ENCODE measurements at places on chromosomes 3 and 15.

DNA sequence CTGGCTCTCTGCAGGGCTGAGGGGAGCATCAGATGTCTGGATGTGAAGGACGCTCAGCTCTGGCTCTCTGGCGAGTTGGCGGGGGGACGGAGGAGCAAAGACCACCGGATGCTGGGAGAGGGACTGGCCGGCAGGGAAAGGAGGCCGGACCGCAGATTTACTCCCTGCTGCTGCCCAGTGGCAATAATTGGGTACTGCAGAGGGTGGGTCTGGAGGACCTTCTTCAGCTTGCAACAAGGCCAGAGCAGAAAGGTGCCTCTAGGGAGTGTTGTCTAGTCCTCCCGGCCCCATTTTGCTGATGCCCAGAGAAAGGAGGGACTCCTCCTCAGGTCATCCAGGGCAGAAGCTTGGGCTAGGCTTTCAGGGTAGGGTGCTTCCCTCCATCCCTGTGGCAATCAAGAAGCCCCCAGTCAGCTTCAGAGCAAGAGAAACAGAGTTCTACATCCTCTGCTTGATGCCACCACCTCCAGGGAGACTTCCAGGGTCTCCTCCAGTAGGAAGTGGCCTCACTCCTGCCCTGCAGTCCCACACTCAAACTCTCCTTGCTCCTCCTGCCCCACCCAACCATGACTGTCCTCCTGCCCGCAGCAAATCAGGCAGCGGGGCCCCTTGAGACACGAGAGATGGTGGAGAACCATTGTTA is 20.3 kb upstream of the CSPG4 start:
- DNase-seq: no peak

- DNase-seq: no peak
Observed at GRCh38 chr15:64911311-64912186, at the start of gene ANKDD1A. Gene ANKDD1A, plus strand, starts transcription at chr15:64911902. Its CDS starts 29 bp downstream, at chr15:64911931.

DNA sequence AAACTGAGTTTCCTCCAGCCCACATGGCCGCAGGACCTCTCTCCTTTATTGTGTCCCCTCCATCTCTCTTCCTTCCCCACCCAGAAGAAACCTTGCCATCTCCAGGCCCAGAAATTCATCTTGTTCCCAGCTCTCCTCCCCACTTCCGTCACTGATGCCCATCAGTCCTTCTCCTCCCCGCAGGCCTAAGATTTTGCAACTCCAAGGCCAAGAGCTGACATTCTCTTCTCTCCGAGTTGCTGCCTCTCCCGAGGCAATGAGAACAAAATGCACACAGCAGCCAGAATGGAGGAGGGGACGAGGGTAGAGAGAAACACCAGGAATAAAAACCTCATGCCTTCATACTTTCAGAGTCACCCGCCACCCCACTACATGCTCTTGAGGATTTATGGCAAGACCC is 526.5 kb upstream of the PROK2 start:
- DNase-seq: no peak

GRCh38 chr3:138434276-138434874 is at the start of gene ESYT3:
Gene ESYT3, plus strand, starts transcription at chr3:138434616. Its CDS starts 183 bp downstream, at chr3:138434799.
- DNase-seq: no peak

DNA sequence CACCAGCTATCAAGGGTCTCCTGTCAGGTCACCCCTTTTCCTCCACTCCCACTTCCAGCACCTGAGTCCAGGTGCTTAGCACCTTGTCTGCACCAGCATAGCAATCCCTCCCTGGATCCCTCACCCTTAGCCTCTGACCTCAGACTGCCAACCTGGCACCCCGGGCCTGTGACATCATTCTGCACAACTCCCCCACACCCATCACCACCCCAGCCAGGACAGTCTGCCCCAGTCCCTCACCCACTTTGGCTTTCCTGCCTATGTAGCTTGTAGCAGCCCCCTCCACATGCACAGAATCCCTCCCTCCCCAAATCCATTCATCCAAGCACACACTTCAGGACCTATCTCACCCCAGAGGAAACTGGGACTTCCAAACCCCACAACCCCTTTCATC is 819 bp upstream of the PLXNB1 start:
- no peak for DNase-seq

GRCh38 chr15:100877551-100877950 is 2.1 kb upstream of the ALDH1A3 start:
- DNase-seq: no peak

DNA sequence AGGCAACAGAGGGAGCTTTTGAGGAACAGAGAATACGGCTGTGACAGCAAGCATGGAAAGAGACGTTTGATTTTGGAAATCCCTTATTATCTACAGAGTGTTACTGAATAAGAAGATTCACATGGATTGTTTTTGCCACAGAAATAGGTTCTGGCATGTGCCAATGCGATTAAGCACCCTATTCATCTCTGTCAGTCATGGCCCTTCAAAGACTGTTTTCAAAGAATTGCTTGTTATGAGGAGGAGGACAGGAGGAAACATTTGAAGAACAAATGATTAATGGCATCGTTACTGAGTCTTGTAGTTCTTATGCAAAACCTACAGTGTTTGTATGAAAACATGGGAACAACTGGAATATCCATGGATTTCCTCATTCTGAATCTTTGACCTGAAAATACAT is 86.2 kb downstream of the EPHA6 start:
- DNase-seq: no peak

GRCh38 chr3:13950042-13950441 is 70.2 kb upstream of the WNT7A start:
- DNase-seq: no peak

DNA sequence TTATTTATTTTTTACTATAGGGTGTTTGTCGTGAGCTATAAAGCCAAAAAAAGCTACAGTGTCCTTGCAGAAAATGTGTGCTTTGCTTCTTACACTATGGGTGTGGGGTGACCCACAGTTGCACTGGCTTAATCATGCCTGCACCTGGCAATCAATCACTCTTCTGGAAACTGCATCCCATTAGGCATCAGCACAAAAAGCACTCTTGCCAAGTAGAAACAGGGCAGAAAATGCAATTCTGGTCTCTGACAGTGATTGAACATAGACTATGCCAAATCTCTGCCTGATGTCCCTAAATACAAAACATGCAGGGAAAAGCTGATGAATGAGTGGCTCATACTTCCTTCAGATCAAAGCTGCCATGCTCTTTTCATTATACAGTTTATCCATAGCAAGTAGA is 30.4 kb upstream of the PLAAT1 start:
- DNase-seq: no peak

DNA sequence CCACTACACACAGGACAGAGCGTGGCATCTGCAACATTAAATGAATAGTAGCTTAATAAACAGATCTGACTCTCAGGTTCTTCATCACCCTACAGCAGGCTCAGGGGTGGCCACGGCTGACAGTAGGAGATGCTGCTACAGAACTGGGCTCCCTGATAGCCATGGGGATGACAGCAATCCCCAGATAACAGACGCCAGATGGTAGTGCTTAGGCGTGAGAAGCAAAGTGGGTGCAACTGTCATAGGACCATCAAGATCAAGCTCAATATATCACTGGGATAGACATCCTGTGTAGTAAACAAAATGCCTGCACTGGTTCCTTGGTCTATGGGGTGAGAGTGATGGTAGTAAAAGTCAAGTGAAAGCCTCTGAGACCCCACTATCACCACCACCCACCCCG is 2.6 kb upstream of the TPRA1 start:
- no peak for DNase-seq

GRCh38 chr3:183884097-183884426 is 618 bp downstream of the PARL start:
- DNase-seq: no peak

- no peak for DNase-seq
Observed at GRCh38 chr3:154301561-154301960, 22.7 kb downstream of the DHX36 start.

- no peak for DNase-seq
Observed at GRCh38 chr15:35252351-35252865, 167.3 kb upstream of the NANOGP8 start.

DNA sequence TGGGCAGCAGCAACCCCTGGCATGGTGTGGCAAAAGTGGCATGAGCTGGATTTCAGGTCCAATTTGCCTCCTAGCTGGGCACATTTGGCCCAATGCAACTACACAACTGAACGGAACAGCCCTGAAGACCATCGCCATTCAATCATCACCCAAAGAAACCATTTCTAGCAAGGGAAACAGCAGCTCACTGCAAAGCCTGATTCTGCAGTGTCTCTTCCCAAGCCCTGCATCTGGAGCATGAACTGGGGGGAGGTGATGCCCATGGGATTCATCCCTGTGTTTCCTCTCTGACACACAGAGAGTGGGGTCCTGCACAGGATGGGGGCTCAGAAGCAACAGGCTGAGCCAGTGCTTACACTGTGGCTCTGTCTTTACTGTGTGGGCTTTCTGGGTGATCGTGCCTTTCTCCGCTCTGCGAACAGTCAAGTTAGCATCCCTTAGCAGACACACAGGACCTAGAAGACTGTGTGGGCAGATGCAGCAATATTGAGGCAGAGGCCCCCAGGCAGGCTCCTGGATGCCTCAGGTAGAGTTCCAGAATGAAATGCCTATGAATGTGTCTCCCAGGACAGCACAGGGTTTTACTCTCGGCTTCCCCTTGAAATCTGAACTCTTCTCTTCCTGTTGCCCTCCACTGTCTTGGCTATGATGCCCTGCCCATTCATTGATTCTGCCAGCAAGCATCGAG is 91.1 kb upstream of the ALDH1A3 start:
- DNase-seq: no peak

- no peak for DNase-seq
Observed at GRCh38 chr3:193780397-193780796, 187.4 kb downstream of the OPA1 start.

- DNase-seq: no peak
Observed at GRCh38 chr3:165800970-165801369, 36.3 kb downstream of the BCHE start.

DNA sequence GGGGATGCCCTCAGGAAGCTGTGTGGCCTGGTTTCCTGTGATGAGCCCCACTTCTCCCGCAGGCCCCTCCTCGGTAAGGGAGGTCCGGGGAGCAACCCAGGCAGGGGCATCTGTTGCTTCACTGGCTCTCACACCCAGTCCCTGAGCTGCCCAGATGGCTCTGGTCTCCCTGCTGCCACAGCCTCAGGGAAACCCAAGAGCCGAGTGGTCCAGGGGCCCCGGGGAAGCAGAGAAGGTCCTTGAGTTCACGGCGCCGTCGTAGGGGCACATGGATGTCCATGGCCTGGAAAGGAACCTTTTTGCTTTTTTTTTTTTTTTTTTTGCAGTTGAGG is 13.3 kb upstream of the LRRC15 start:
- no peak for DNase-seq

GRCh38 chr15:63870487-63871209 is 36.9 kb upstream of the HERC1 start:
- no peak for DNase-seq

DNA sequence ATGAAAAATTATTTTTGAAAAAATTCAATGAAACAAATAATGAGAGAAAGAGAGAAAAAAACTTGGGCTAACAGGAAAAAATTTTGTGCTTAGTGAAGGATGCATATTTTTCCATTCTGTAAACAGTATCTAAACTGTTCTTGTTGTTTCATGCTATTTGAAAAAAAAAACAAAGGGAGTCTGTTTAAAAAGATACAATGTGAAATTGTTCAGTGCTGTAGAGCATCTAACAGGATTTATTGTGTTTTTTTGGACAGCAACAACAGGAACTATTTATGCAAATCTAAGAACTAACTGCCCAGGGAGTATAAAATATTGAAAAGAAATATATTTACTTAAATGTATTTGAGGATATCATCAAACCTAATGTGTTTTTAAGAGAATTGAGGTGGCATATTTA is 55.1 kb downstream of the PEX5L start:
- no peak for DNase-seq

Measured in cortex of kidney (tissue), 1 donor.